ENCODE measurements at places on chromosomes 11 and 22.

DNA sequence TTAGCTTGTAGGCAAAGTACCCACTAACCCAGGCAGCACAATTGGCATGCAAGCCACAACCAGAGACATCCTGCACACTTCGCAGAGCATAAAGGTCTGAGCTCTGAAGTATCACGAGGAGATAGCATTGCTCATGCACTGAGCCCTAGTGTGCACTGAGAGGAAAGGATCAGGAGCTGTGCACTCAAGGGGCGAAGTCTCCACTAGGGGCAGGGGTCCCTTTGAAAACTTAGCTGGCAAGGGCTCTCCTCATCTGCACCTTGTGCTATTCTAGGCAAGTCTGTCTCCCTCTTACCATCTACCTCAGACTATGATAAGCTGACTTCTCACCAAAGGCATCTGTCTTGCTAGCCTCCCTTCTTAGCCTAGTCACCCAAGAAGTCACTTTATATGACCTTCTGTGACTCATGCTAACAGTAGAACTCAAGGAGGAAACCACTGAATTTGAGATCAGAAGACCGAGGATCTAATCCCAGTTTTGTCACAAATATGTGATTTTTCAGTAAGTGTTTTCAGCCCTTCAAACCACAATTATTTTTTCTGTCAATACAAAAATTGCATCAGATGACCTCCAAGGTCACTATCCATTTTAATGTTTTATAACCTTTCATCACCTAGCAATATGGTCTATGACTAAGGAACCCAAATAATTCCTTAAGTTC is 1078.0 kb downstream of the NTM start:
- DNase-seq, result no peak

GRCh38 chr11:131615611-131616010 is 245.2 kb downstream of the NTM start:
- no peak for DNase-seq

- DNase-seq, result no peak
Measured at GRCh38 chr22:32714458-32715430, 86.8 kb upstream of the TIMP3 start.

DNA sequence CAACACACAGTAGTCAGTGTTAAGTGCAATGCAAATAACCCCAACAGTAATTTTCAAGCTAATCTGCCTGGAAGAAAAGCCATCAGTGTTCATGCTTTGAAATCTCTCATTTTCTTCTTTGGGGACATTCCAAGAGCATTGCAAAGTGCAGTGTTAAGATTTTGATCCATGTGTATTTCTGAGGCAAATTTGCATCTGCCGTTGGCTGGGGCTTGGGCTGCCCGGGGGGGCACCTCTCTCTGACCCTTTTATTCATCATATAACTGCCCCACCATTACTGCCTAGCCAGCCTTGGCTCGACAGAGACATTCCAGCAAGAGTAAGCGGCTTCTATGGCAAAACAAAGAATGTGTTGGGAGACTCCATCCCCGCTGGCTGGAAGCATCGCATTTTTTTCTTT is 483.5 kb downstream of the BRD1 start:
- DNase-seq, result peak; percentile 6

DNA sequence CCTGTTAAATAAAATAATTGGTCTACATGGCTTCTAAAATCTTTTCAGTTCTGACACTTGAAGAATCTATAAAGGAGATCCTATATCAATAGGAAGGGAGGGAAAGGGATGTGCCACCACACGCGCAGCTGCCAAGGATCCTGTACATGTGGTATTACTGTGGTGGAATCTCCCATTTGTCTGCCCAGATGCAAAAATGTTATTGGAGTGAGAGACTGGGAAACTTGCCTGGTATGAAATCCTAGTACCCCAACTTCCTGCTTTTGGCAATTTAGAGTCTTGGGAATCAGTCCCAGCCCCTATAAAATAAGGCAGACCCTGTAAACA is 81.9 kb upstream of the PICALM start:
- DNase-seq, result no peak

DNA sequence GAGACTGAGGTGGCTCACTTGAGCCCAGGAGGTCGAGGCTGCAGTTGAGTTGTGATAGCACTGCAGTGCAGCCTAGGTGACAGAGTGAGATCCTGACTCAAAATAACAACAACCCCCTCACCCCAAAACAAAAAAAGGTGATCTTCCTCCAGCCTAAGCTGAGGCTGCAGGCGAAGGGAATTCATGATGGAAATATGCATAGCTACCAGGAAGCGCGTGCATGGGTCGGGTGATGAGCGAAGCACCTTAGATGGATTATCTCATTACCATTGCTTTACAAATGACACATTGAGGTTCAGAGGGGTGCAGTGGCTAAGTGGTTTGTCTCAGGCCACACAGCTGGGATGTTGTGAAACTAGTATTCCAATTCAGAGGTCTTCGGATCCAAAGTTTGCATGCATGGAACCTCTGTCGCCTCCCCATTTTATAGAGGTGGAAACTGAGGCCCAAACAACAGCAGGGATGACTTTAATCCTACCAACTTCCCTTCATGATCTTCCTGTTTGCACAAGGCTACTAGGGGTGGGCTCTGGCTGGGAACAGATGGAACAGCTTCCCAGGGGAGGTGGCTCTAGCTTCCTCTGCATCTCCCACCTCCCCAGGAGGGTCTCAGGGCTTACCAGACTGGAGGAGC is 4.6 kb downstream of the SLC29A2 start:
- DNase-seq, result no peak

- no peak for DNase-seq
Measured at GRCh38 chr22:39392341-39392948, 7.1 kb upstream of the TAB1 start.

GRCh38 chr22:39353346-39353745 is 3.6 kb downstream of the SYNGR1 start:
- DNase-seq, result no peak

- DNase-seq, result no peak
Measured at GRCh38 chr11:100709233-100709957, 22.3 kb downstream of the ARHGAP42 start.

GRCh38 chr11:1734641-1735081 is 15.7 kb downstream of the IFITM10 start:
- DNase-seq, result no peak

DNA sequence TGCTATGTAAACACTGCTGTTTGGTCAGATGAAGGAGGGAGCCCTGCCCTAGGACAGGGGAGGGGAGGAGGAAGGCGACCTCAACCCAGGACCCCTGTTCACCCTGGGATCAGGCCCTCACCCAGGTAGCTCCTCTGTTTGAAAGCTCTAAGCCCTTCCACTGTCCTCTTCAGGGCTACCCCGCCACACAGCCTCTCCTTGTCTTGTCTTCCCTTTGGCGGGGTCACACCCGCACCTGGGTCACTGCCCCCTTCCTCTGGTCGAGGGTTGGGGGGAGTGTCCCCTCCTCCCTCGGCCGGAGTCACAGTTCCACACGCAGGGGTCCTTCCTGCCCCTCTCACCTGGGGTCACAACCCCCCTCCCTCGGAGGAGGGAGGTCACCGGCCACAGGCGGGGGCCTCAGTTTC is 463 bp upstream of the PTPMT1 start:
- DNase-seq, result no peak

GRCh38 chr11:95884376-95884775 is 39.5 kb downstream of the MTMR2 start:
- DNase-seq, result no peak

GRCh38 chr11:34300026-34300925 is 57.5 kb downstream of the ABTB2 start:
- DNase-seq, result no peak

- peak; percentile 95 for DNase-seq
Measured at GRCh38 chr22:30286813-30287647, 2.3 kb downstream of the CASTOR1 start.

GRCh38 chr11:82216927-82217570 is 516.6 kb downstream of the FAM181B start:
- no peak for DNase-seq

DNA sequence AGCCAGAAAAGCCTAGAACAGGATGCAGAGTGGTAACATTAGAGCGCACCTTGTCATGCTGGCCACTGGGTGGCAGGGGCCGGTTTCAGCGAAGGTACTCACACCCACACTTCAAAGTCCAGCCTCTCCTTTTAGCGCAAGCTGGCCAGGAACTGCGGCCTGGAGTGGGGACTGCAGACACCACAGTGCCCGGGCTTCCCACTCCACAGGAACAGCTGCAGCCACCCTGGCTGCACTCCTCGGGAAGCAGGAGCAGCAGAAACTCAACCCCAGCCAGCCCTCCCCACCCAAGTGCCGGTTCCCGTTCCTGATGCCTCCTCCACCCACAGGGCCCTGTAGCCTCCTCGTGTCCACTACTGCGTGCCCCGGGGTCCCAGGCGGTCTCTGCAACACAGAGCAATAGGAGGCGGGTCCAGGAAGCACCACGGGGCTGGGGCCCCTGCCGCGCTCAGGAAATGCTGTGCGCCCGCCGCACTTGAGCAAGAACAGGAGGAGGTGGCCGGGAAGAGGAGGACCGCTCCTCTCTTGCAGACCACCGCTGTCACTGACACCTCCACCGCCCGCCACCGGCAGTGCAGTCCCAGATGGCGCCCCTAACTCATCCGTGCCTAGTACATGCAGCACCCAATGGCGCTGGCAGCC is 2.2 kb downstream of the RFPL2 start:
- peak; percentile 63 for DNase-seq

DNA sequence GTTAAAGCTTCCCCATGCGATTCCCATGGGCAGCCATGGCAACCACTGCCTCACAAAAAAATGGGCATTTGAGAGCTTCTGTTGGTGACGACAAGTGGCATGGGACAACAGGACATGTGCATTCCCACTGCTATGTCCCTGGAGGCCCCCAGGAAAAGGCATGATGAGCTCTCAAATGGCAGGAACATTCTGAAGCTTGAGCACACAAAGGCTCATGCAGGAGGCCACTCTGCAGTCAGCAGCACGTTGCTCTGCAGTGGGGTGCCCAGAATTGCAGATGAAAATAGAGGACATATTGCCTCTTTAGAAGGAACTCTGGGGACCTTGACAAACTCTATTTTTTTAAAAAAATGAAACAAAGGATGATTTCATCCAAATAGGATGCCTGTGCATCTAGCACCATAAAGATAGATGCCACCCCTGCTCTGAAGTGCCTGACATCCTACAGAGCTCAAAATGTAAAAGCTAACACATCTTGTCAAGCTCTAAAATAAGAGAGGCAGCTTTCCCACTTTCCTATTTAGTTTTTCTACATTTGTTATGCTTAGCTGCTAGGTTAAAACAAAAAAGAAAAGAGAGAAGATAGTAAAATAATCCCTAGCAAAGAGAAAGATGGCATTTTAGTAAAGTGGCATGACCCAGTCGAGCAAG is 277.6 kb upstream of the ZC3H12C start:
- DNase-seq, result no peak

DNA sequence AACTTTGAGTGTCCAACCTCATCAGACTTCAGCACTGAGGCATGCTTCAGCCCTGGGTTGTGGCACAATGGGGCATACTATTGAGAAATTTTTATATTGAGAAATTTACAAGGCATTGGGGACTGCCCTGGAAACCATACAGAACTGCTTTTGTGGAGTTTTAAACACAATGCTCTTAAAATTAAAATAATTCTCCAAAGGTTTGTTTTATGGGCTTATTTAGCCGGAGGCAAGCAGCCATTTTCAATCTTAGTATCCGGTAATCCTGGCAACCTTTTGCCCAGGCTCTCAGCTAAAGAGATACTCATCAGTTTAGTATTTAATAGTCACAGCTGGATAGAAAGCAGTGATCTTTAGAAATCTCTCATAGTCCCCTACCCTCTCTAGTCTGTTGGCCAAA is 3.1 kb upstream of the EXPH5 start:
- DNase-seq, result no peak

DNA sequence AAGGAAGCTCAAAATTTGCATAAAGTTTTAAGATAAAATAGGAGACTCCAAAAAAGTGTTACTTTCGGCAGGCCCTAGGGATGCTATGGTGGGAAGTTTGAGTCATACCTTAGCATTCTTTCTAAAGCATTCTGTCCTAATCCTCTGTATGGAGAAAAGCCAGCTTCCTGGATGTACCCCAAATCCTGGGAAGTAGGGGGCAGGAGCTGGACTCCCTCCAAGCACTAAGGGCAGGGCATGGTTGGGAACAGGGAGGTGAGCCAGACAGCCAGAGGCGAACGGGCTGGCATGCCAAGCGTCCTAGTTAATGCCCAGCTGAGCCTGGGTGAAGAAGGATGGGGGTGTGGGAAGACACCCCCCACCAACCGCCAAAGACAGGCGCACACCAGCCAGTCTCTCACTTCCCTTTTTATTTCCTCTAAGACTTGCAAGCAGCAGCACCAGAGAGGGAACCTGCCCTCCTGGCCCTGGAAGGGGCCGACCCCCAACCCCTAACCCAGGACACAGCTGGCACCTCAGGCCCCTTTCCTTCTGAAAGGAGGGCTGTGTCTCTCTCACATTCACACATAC is 23.9 kb downstream of the RTN4RL2 start:
- DNase-seq, result no peak

DNA sequence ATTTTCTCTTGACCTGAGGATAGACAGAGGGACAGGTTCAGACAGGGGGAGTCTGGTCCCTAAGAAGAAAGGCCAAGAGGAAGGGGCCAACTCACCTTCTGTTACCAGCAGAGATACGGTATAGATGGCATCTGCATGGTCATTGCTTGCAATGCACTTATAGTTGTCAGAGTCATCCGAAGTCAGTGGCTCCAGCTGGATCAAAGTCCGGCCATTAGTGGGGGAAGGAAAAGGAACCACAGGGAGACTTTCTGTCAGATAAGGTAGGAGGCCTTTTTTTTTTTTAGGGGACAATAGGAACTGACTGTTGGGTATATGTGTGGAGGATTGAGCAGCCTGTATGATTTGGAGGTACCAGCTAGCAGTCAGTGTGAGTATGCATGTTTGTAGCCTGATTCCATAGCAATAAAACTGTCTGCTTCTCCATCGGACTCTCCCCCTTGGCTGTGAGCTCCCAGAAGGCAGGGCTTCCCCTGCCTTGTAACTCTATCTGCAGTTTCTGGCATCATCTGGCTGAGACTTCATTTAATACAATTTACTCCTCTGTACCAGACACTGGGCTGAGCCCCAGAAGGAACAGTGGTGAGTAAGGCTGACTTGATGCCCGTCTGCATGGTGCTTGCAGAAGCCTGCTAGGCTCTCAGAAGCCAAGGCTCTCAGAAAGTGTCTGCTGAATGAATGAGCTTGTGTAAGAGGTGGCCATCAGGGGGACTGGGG is 5.7 kb downstream of the IGSF22 start:
- no peak for DNase-seq

DNA sequence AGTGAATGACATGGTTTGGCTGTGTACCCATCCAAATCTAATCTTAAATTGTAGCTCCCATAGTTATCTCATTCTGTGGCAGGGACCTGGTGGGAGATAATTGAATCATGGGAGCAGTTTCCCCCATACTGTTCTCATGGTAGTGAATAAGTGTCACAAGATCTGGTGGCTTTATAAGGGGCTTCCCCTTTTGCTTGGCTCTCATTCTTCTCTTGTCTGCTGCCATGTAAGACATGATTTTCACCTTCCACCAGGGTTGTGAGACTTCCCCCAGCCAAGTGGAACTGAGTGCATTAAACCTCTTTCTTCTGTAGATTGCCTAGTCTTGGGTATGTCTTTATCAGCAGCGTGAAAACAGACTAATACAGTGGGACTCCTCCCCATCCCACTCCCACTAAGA is 11.1 kb downstream of the OR5A2 start:
- no peak for DNase-seq

DNA sequence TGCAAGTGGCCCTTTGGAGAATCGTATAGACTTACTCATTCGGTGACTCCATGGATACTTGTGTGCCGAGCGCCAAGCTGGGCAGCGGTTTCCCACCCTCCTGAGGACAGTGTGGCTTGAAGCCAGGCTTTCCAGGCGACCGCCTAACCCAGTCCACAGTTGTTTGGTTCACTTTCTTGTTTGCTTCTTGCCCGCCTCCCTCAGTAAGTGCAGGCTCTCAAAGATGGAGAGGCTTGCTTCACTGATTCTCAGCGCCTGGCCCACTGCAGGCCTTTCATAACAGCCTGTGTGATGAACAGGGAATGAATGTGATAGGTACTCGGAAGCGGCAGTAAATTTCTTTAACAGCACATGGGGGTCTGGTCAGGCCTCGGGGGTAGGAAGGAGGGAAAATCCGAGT is 11.2 kb upstream of the MDK start:
- no peak for DNase-seq
